ENCODE measurements at places on chromosomes 3 and 15. TPM values are rescaled to one million over a fixed set of nuclear protein-coding genes. Genes with fewer than 3 reads are reported as not detected.

DNA sequence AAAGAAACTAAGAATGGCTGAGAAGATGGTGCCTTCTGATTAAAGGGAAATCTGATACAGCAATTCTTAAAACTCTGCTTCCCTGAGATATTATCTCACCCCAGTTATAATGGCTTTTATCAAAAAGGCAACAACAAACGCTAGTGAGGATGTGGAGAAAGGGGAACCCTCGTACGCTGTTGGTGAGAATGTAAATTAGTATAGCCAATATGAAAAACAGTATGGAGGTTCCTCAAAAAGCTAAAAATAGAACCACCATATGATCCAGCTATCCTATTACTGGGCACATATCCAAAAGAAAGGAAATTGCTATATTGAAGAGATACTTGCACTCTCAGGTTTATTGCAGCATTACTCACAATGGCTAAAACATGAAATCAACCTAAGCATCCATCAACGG lies 65.1 kb downstream of the GOLIM4 start:
- DNase-seq, result no peak

- DNase-seq, result no peak
Measured at GRCh38 chr15:72844067-72844466, 60.5 kb upstream of the ADPGK start.

DNA sequence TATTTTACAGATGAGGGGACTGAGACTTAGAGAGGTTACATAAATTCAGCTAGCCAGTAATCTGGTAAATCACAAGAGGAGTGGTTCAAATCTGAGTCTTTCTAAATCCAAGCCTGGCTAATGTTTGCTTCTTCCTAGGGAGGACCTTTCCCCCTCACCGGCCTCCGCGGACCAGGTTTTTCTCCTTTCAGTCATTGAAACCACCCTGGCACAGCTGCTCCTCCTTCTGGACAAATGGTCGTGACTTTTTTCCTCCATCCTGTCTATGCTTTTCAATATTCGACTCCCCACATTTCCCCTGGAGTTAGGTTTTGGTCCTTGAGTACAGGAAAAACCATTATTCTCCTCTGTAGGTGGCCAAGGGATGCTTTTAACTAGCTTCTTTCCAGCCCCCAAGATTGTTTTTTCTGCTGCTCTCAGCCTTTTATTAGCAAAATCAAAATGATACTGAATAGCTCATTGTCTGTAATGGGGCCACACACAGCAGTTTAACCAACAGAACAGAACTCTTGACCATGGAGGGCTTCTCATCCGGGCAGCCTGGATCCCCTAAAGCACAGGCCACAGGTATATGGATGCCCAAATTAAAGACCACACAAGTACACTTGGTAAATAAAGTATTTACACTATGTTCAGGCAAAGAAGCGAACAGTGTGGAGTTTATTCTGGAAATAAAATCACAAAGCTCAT lies 85.9 kb upstream of the KLHL25 start:
- DNase-seq, result no peak

GRCh38 chr15:57085267-57085666 lies 166.8 kb downstream of the TCF12 start:
- DNase-seq, result no peak

DNA sequence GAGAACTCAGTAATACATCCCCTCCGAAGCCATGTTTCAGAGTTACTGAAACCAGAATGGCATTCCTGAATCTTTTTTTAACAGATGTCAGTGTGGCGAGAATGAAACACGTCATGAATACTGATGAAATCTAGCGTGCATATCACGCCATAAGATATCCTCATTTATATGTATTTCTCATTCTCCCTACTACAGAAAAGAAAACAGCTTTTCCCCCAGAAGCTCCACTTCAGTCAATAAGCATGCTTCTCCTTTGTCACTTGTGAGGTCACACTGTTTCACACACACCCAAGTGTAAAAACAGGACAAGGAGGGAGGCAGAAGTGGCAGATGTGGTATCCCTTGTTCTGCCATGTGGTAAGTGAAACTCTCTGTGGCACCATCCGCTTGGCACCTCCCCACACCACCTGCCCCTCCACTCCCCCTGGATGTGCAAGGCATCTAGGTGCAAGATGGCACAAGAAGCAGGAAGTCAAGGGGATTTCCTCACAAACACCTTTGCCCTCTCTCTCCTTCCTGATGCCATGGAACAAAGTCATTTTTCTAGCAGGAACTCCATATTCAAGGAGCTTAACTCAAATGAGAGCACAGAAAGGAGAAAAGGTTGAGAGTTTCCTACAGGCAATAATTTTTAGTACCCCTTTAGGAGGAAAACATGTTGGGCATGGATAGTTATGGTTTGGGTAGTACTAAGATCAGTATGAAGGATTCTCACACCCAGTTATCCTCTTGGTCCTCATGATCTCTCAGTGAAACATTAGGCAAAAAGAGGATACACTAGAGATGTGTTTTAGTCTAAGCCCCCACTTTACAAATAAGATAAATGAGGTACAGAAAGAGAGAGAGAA lies 47.5 kb upstream of the FRMD4B start:
- no peak for DNase-seq

DNA sequence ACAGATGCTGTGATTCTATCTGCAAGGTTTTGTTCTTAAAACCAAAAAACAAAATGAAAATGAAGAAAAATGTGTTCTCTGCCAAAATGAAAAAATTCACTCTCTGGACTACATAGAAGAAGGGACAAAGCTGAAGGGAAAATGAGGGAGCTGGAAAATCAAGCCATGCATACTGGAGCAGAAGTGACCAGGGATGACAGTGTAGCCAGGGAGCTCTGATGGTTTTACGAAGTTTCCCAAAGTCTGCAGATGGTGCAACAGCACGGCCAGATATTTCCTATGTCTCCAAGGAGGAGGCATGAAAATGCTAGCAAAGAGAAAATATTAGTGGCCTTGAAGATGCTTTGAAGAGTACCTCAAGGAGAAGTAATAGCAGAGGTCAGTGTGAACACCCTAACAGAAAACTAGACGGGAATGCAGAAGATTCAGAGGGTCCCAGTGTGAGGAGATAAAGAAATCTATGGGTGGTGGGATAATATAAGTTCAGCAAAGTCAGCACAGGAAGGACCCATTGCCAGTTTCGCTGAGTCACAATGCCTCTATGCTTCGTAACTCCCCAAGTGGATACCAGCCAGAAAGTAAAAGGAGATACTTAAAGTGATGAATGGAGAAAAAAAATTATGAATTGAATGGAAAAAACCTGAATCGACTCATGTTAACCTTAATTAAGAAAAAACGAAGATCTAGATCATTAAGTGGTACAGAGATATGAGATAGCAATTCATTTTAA lies 39.0 kb upstream of the POMGNT2 start:
- no peak for DNase-seq

TTLL3 gene
- total RNA-seq, result 16.4 TPM

DISP2 gene
- total RNA-seq, result 0.20 TPM

Data from pancreas (tissue), 10 donors.